ENCODE measurements at places on chromosomes 2 and 18.

GRCh38 chr2:69932596-69932922 lies 17.6 kb downstream of the MXD1 start:
- no peak for DNase-seq

GRCh38 chr2:35548171-35548570 lies 807.4 kb upstream of the CRIM1 start:
- no peak for DNase-seq

- no peak for DNase-seq
Observed at GRCh38 chr2:176120364-176121189, 1.9 kb upstream of the HOXD9 start.

- no peak for DNase-seq
Observed at GRCh38 chr2:48906633-48907032, 151.1 kb upstream of the LHCGR start.

GRCh38 chr2:31812051-31812798 lies 198.6 kb downstream of the MEMO1 start:
- no peak for DNase-seq

DNA sequence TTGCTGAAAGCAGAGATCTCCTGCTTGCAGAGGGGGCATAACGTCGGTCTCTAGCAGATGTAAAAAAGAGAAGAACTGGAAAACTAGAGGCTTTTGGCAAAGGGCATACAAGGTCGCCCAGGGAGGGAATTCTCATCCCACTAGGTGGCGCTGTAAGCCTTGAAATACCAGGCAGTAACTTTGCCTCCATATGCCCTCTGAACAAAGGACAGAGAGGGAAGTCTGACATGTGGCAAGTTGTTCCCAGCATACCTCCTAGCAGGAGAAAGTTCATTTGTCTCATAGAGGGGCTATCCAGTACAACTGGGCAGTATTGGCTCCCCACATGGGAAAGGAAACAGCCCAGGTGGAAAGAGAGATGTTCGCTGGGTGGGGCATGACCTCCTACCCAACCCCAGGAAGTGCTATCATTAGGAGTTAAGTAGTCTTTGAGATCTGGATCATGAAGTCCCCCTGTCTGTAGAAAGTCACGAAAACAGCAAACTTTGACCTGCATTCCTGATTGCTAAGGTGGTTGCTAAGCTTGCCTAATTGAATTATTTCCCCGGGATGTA lies 39.9 kb downstream of the STK17B start:
- DNase-seq, result peak; percentile 40

- no peak for DNase-seq
Observed at GRCh38 chr2:102137138-102137537, 5.4 kb upstream of the IL1R1 start.

- DNase-seq, result no peak
Observed at GRCh38 chr2:43329637-43330036, 103.2 kb upstream of the ZFP36L2 start.

GRCh38 chr2:46701152-46701551 lies 214.5 kb downstream of the MCFD2 start:
- no peak for DNase-seq

GRCh38 chr18:73908323-73908722 lies 239.3 kb downstream of the FBXO15 start:
- no peak for DNase-seq

- no peak for DNase-seq
Observed at GRCh38 chr2:35978218-35978617, 377.4 kb upstream of the CRIM1 start.

DNA sequence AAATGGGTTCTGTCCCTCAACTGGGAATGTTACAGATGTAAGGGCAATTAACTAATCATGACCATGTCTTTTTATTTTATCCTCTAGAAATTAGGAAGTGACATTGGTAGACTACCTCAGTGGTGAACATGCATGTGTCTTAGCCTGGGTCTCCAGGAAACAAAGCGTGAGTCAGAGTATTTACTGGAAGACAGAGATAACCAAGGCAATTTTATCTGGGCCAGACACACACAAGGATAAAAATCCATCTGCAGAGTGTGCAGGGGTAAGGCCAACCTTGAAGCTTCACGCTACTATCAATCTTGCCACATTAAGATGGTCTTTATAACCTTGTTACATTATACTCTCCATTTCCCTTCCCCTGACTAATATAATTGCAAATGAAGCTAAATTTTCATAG lies 487.5 kb downstream of the SUCLG1 start:
- DNase-seq, result no peak

- no peak for DNase-seq
Observed at GRCh38 chr18:22831441-22831904, 101.7 kb upstream of the RBBP8 start.

DNA sequence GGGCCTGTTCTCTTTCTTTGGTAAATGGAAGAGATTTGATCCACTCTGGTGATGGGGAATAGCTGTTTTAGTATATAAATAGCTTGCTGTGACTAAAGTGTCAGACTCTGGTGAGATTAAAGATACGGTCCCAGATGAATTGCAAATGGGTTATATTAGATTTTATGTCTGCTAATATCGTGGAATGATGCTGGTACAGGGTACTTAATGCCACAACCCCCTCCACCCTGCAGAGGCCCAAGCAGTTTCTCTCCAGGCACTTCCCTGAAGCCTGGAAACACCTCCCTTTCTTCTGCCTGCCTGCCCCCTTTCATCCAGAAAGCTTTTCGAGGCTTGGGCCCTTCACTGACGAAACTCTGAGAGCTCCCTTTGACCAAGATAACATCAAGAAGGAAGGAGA lies 21.4 kb upstream of the RFX8 start:
- no peak for DNase-seq

GRCh38 chr2:109613081-109613921 lies 465 bp downstream of the SEPTIN10 start:
- peak; percentile 47 for DNase-seq

GRCh38 chr2:238143239-238143951 lies 4.9 kb downstream of the KLHL30 start:
- DNase-seq, result peak; percentile 71

DNA sequence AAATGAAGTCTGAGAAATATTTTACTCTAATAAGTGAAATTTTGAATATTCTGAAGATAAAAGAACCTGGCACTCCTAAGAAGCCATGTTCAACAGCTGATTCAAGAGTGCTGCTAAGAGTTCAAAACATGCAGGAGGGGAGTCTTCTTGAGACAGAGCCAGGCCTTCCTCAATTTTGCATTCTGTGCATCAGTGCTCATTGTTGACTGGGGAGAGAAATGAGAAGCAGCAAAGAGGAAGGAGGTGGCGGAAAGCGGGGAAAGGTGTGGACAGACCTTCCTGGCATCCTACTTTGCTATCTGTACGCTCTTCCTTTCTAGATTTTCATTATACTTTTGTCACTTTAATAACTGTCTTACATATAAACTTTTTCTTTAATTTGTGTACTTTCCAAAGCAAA lies 29.7 kb upstream of the TXNDC2 start:
- DNase-seq, result no peak

- DNase-seq, result no peak
Observed at GRCh38 chr2:9002637-9003365, 683 bp downstream of the MBOAT2 start.

DNA sequence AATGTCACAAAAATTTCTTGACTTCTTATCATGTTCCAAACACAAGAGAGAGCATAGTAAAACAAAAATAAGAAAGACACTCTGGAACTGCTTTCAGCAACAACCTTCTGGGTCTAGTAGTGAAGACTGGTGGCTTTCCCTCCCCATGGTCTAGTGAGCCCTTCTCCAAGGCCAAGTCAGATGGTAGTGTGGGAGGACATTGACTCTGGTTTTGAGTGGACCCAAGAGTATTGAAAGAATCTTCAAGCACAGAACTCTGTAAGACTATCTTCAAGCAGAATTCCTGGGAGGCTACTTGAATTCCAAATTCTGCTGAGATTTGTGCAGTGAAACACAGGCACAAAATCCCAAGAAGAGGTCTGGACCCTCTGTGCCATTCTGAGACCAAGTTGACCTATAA lies 21.1 kb downstream of the ANTXR1 start:
- DNase-seq, result no peak

- DNase-seq, result no peak
Observed at GRCh38 chr2:100845141-100845991, 25.4 kb downstream of the NPAS2 start.

DNA sequence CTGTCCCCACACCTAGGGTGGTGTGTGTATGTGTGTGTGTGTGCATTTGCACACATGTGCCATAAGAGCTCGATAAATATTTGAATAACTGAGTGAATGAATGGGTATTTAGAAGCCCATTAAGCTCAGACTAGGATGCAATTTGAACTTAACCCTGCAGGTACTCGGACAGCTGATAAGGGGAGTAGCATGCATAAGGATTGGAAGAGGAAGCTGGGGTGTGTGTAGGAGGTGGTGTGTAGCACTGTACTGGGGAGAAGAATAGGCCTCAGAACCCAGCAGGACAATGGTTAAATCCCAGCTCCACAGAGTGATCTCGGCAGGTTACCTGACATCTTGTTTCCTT lies 1.8 kb upstream of the KCNF1 start:
- no peak for DNase-seq

DNA sequence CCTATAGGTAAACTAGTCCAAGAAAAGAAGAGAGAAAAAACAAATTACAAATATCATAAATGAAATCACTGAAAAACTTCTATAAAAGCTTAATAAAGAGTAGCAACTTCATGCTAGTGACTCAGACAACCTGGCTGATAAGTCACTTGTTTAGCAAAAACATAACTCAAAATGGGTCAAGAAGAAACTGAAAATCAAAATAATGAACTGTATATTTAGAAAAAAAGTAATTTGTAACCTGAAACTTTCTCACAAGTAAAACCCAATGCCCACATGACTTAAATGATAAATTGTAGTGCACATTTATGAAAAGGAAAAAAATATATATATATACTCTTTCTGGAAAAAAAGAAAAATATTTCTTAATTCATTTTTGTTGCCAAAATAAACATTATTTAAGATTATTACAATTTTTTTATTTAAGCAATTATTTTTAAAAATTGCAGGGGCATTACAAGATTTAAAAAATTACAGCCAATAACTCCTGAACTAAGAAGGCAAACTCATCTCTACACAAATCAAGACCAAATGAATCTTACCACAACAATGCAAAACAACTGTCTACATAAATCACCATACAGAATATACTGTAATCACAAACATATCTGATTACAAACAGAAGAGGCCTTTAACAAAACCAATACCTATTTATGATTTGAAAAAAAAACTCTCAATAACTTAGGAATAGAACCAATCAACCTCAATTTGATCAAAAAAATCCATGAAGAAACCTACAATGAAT lies 406.3 kb downstream of the CDH7 start:
- DNase-seq, result no peak

DNA sequence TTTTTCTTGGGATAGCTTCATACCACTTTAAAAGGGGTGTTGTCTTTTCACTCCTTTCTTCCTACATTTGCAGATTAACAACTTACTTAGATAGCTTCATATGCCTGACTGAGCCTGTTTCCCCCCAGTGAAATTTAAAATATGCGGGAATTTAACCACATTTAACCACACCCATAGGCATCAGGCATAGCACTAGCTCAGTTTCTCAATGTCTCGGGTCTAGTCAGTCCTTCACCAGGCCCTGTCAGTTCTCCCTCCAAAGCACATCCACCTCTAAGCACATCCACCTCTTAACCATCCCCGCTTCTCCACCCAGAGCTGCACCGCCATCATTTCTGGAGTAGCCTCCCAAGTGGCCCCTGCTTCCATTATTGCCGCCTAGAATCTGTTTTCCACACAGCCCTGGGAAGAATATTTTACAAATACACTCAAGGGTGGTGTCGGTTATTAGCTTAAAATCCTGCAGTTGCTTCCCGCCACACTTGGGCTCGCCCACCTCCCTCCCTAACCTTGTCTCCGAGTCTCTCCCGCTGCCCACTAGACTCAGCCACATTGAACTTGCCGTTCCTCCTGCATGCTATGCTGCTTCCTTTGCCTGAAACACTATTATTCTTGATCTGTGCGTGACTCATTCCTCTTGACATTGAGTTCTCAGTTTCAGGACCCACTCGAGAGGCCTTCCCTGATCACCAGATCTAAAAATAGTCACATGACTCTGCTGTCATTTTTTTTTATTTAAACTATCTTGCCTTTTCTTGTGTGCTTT lies 68.3 kb downstream of the SPTBN1 start:
- DNase-seq, result peak; percentile 52

DNA sequence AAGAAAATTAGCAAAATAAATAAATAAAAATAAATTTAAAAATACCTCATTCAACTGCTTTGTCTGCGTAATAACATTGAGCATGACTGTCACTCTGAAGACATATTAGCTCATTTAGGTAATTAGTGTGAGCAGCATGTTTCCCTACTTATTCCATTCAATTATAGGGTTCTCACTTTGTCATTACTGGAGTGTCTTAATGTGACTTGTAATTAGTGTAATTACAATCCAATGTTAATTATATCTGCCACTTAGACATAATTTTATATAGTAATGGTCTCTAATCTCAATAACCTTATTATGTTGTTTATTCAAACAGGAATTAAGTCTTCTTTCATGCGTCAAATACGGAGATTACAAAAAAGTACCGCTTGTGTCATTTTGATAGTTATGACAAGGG lies 893.9 kb upstream of the ACVR2A start:
- no peak for DNase-seq

- DNase-seq, result no peak
Observed at GRCh38 chr2:237779521-237779920, 19.1 kb upstream of the RBM44 start.

GRCh38 chr2:147789720-147790119 lies 55.1 kb upstream of the ACVR2A start:
- no peak for DNase-seq

DNA sequence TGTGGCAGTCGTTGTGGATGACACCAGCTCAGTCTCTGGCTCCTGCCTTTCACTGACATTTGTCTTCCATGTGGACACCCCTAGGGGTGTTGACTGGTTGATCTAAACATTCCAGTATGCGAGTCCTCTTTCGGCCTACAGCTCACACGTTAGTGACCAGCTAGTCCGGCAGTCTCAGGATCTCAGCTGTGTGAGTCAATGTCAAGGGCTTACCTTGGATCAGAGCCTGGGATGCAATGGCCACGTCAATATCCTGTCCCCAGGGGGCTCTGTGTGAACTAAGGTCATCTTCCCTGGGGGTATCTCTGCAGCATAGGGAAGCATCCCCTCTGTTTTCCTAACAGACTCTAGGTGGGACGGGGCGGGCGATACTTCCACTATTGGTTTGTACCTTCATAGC lies 35.1 kb upstream of the YWHAQ start:
- DNase-seq, result no peak

GRCh38 chr2:27652341-27652740 lies 11.1 kb downstream of the SUPT7L start:
- DNase-seq, result no peak

DNA sequence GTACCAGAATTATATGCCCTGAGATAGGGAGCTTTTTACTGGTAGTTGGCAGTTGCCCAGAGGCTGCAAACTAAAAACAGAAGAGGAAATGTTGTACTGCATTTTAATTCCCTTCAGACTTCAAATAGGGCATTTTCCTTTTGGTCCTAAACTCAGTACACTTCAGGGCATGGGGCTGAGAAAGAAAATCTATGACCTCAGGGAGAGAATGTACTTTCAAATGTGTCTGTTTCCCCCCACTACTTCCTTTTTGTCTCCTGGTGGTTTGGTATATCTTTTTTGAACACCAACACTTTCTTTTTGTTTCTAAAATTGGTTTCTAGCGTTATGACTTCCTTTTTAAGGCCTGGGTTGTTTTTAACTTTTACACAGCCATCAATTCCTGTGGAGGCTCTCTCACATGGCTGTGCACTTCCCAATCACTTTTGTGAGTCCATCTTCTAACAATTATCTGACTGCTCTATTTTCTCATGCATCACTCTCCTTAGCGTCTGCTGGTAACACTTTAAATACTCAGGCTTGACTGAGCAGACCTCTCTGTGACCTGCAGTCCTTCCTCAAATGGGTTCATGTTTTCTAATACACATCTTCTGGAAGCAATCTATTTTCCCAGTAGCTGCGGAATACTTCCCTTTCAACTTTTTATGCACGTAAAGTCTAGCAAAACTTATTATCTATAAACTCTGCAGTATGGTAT lies 596.0 kb downstream of the LRP1B start:
- no peak for DNase-seq
